ENCODE measurements at places on chromosomes 11 and 22.

DNA sequence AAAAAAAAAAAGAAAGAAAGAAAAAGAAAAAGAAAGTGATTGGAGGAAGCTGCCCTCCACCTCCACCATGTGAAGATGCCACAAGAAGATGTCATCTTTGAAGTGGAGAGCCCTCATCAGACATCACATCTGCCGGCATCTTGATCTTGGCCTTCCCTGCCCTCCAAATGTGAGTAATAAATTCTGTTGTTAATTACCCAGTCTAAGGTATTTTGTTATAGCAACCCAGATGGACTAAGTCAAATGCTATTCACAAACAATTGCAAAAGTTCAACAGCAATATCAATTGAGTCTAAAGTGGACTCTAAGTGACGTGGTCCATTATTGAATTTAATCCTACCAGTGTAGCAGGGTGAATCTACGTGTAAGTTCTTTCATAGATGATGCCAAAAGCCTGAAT is 55.9 kb upstream of the NUP160 start:
- no peak for DNase-seq

DNA sequence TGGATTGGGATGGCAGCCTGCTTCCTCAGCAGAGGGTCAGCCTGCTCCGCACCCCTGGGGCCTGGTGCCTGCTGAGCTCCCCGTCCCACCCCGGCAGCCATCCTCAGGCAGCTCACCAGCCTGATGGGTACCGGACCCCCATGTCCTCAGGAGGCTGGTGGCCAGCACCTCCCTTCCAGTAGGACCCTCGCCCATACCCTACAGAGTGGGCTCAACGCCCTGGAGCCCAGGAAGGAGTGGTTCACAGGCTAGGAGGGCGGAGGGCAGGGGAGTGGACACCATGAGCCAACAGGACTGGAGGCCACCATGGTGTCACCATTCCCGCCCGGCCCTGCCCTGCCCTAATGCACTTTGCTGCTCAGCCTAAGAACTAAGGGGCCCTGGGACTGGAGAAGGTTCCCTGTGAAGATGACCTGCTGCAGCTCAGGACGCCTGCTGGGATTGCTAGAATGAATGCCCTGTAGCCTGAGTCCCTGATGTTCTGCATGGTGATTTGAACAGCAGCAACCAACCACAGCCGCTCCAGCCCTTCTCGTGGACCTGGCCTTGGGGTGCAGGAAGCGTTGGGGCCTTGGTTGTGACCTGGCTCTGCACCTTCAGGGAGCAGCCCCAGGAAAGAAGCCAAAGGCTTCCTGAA is 1080.8 kb downstream of the BRD1 start:
- DNase-seq = no peak

DNA sequence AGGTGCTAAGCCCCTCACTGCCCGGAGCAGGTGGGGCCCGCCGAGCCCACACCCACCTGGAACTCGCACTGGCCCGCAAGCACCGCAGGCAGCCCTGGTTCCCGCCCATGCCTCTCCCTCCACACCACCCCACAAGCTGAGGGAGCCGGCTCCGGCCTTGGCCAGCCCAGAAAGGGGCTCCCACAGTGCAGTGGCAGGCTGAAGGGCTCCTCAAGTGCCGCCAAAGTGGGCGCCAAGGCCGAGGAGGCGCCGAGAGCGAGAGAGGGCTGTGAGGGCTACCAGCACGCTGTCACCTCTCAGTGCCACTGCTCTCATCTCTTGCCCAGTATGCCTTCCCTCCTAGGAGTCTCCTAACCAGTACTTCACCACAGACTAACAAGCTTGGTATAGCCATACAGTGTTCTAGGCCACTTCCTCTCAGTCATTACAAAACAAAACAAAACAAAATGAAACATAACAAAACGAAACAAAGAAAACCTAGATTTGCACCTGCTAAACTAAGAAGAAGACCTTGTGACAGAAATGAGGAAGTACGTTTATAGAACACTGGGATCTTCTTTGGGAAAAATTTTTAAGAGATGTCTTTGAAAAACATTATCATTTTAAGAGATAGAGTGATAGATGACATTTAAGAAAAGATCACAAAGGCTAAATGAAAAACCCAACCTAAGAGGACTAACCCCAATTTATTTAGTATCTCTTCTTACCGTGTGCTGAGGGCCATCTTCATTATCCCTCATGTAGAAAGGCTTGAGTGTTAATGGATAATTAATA is 47.7 kb upstream of the GAB2 start:
- DNase-seq = no peak

DNA sequence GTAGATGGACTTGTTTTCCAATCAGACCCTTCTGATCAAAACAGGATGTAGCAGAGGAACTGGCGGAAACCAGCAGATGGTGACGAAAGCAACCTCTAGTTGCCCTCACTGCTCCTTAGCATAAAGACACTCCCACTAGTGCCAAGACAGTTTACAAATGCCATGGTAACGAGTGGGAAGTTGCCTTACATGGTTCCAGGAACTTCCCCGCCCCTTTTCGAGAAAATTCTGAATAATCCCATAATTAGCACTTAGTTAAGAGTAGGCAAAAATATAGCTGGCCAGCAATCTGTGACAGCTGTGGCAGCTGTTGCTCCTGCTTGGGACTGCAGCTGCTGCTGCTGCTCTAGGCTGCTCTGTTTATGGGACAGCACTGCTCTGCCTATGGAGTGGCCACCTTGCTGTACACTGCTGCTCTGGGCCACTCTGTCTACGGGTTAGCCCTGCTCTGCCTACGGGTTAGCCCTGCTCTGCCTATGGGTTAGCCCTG is 33.4 kb upstream of the SORL1 start:
- no peak for DNase-seq

DNA sequence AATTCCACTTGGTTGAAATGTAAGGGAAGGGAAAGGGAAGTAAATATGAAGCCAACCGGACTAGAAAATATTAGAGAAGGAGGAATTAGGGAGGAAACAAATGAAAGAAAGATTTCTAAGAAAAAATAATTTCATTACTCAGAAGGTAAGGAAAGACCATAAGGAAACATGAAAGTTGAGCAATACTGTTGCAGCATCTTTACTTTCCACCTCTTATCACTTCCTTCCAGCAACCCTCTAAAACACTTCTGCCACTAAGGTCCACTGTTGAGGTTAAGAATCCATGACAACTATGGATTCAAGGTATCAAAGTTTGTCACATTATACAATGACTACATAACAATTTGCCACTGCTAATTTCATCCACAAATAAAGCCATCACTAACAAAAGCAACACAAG is 308.6 kb downstream of the DLG2 start:
- no peak for DNase-seq

GRCh38 chr11:17653611-17654010 is 65.8 kb upstream of the MYOD1 start:
- DNase-seq = no peak

- no peak for DNase-seq
These were observed 637.0 kb downstream of the DLG2 start for GRCh38 chr11:84990141-84990540.

GRCh38 chr11:116990811-116991210 is 107.4 kb downstream of the SIK3 start:
- no peak for DNase-seq

DNA sequence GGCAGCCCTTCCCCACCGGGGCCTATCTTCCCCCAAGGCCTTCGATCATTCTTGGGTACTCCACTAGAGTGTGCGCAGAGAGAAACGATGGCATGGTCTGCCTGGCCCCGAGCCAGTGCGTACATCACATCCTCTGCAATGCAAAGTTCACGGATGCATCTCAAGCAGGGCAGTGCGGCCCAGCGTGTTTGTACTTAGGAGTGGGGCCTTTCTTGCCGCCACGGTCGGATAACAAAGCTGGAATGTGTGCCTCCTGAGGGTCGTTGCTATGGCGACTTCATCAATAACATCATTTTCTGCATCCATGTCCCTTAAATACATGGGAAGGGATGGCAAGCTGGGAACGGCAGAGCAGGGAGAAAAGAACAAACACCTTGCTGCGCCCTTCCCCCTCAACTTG is 73.9 kb downstream of the SCUBE1 start:
- DNase-seq = no peak

DNA sequence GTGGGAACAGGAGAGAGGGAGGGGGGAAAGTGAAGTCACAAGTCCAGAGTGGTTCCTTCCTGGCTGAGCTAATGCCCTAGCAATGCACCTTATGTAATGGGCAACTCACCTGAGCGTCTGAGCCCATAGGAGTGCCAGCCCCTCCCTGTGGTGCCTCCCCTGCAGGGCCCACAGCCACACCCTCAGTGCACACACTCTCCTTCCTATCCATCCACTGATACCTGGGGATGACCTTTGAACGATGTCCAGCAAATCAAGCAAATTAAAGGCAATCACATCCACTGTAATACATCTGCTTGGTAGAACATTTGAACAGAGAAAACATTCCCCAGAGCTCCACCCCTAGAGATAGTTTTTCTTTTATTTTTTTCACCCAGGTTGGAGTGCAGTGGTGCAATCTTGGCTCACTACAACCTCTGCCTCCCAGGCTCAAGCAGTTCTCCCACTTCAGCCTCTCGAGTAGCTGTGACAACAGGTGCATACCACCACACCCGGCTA is 19.6 kb upstream of the MICAL2 start:
- DNase-seq = no peak

DNA sequence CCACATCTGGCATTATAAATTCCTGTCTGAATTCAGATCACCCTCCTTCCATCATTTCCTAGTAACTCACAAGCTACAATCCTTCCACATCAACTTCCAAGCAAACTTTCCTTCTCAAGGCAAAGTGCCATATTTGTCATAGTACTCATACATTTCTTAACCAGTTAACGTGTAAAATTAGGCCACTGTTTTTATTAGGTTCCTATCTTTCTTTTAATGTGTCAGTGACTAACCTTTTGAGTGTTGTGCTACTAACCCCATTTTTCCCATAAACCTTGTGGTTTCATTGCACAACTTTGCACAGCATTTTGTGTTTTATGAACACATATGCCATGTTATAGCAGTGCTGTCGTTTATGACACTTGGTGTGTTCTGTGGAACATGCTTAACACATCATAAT is 90.1 kb downstream of the KIF18A start:
- DNase-seq = no peak

DNA sequence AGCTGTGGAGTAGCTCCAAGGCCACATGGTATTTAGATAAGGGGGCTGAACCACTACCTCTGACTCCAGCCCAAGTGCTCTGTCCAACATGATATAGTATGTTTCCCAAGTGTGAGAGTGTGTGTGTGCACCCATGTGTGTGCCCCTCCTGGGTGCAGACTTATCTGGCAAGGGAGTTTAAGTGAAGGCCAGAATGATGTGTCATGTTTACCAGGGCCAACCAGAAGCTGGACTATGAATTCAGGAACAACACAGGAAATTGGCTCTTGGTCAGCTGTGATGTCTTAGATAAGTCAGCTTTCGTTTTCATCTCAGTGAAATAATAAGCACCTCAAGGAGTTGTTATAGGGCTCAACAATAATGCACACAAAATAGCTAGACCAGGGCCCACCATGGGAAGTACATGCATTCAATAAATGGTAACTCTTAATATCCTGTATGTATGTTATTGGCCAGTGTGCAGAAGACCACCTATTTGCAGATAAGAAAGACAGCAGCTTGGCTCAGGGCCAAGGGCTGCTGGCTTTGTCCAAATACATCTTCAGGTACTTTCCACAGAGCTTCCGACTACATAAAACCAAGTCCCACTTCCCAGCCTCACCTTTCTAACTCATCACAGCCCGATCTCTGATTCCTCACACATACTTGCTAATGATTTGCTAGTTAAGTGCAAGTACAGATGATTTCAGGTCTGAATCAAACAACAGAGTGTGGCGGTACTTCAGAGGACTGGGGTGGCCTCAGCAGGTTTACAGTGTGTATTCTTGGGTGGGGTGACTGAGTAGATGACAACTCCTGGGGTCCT is 120.9 kb downstream of the ME3 start:
- DNase-seq = no peak

DNA sequence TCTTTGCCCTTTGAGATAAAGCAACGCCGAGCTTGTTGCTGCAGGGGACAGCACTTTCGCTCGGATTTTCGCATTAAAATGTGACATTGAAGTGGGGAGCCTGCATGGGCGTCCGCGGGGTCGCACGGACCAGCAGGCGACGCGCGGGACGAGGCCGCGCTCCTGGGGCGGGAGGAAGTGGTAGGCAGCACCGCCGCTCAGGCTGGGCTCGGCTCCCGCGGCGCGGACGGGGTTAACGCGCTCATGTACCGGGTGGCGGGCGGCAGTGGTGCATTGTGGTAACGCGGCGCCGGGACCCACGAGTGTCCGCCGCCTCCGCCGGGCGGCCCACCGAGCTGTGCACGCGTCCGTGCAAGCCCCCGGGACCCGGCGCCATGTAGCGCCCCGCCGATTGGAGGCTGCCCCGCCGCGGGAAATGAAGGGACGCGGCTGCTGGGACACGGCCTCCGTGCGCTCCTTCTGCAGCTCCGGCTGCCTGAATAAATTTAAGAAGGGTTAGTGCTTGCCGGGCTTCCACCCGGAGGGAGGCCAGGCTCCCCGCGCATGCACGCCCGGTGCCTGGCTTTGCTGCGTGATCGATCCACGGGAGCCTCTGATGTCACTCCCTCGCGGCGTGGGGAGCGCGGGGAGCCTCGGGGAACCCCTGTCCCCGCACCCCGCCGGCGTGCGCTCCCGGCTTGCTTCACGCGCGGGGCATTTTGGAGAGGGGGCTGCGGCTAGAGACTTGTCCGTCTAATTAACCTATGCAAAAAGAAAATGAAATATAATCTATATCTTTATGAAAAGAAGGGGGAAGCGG is 127.7 kb downstream of the OSBP2 start:
- no peak for DNase-seq

DNA sequence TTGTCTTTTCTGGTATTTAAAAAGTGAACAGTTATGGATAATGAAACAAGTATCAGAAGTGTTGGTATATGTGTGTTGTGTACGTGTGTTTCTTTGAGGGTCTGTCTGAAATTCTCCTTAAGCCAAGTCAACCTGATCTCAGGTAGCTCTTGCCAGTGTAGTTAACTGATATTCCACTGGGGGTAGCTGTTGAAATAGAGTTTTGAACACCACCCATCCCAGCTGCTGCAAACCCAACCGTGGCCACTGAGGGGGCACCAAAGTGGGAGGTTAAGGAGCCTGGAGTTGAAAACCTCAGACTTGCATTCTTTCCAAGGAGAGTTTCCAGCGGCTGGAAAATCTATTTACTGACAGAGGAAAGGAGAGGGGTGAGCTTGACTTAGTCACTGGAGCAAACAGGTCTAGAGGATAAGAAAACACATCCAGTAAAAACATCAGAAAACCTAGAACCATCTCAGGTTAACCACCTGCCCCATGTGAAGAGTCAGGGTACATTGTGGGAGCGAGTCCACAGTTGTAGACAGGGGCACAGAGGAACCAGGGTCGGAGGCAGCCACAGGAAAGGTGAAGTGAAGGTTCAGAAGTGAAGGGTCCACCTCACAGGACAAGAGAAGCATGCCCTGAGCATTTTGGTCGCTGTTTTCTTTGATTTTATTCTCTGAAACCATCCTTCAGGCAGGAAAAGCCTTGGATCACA is 8.8 kb upstream of the CUL5 start:
- no peak for DNase-seq

- no peak for DNase-seq
These were observed 78.9 kb upstream of the CRYBB3 start for GRCh38 chr22:25120761-25121212.

Data from stimulated activated CD4-positive, alpha-beta T cell treated with anti-CD3 and anti-CD28 coated beads, TNF-alpha, amount 100 ng/mL, for 24 hours (primary cell).